ENCODE measurements at places on chromosomes 6 and 20.

DNA sequence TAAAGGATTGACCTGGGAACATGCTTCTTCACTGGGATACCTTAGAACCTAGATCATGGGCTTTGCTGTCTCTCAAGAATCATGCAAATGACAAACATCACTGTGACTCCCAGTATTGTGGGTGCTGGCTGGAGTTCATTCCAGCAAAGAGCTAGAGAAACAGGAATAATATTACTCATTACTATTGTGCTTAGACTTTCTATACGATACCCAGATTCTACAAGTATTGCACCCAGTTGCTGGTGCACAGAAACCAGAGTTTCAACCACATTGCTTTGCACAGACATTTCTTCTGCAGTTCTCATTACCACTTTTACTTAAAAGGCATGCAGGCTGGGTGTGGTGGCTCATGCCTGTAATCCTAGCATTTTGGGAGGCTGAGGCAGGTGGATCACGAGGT lies 220.4 kb upstream of the ZNF217 start:
- no peak for DNase-seq

DNA sequence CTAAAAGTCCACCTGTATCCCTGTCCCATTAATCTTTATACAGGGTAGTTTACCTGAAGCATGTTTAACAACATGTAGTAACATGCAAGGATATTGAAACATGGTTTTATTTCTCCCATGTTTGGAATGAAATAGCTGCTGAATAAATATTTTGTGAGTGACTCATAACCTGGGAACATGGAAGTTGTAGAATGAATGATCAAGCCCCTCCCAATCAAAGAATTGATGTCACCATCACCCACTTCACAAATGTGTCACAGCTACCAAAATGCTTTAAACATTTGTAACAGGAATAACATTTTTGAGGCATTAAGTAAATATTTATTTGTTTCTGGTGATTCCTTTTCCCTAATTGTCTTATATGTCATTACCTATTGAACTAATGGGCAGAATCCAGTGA lies 58.9 kb upstream of the TNFAIP3 start:
- DNase-seq: no peak

DNA sequence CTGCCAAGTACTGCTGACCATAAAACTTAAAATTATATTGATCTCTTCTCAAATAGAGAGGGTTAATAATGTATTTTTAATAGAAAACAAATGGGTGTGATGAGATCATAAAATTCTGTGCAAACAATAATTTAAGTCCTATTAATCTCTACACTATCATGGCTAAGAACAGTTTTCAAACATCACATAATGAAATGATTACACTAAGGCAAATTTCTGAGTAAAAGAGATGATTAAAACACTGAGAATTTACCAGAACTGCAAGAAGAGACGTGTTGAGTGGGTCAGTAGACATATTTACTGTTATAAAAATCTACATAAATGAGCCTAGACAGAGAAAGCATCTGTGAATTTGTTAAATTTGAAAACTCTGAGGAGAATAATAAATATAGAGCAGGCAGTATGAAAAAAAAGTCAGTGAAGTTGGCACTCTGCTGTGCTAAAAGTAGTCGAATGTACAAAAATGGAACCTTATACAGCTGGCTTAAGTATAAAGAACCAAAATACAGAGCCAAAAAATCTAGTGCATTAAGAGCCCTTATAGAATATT lies 302.6 kb upstream of the MANEA start:
- no peak for DNase-seq

- DNase-seq: no peak
These were observed 12.4 kb upstream of the MAS1 start for GRCh38 chr6:159878341-159878740.

DNA sequence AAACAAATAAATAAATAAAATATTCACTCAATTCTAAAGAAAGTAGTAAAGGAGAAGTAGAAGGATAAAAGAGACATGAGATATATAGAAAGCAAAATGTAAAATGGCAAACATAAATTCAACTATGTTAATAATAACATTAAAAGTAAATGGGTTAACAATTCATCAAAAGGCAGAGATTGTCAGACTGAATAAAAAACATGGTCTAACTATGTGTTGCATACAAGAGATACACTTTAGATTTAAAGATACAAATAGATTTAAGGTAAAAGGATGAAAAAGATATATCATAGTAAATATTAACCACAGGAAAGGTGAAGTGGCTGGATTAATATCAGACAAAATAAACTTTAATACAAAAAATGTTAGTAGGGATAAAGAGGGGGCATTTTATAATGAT lies 35.8 kb upstream of the PDE10A start:
- DNase-seq: no peak

GRCh38 chr6:134254118-134254517 lies 63.8 kb downstream of the SGK1 start:
- DNase-seq: no peak

GRCh38 chr6:160692369-160692959 lies 9.6 kb upstream of the PLG start:
- no peak for DNase-seq

- DNase-seq: no peak
These were observed 11.3 kb downstream of the MBOAT1 start for GRCh38 chr6:20200761-20201630.

- no peak for DNase-seq
These were observed 411.8 kb downstream of the SYNE1 start for GRCh38 chr6:152225241-152225934.

GRCh38 chr6:109019911-109020310 lies 74.7 kb downstream of the SESN1 start:
- DNase-seq: no peak

DNA sequence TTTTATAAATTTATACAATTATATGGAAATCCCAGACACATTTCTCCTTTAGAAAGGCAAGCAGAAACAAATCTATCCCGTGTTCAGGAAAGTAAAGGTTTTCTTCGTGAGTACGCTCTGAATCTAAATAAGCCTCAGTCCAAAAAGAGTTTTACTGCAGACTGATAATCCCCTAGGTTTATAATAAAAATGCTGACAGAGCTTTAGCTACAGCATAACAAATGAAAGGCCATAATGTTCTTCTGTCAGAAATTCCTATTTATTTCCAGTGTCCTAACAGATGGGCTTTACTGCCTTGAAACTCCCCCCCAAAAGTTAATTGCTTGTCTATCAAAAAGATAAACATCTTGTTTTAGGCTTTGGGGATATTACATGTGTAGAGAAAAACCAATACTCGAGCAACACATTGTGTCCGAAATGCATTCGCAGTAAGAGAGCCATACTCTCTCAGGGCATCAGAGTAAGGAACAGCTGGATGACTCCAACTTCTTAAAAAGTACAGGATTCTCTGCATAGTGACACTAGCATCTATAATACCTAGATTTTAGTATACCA lies 109.0 kb downstream of the PRKN start:
- no peak for DNase-seq

- no peak for DNase-seq
These were observed 180.6 kb upstream of the TENT5A start for GRCh38 chr6:81933089-81933488.

- no peak for DNase-seq
These were observed 41.2 kb upstream of the MTRF1L start for GRCh38 chr6:153043719-153044118.

DNA sequence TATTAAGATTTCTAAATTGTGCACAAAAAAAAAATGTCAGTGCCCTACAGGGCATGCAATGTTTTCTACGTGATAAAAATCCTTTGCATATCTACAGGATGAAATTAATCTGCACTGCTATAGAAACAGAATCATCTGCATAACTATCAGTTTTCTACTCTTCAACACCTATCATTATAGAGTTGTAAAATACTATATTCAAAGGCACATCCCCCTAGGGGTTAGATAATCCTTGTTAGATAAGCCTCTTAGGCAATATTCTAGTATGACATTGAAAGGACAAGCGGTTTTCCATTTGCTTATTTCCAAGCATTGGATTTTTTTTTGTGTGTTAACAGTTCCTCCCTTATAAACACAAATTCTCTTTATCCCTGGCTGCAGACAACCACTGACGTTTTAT lies 98.7 kb upstream of the LAMA2 start:
- DNase-seq: no peak

DNA sequence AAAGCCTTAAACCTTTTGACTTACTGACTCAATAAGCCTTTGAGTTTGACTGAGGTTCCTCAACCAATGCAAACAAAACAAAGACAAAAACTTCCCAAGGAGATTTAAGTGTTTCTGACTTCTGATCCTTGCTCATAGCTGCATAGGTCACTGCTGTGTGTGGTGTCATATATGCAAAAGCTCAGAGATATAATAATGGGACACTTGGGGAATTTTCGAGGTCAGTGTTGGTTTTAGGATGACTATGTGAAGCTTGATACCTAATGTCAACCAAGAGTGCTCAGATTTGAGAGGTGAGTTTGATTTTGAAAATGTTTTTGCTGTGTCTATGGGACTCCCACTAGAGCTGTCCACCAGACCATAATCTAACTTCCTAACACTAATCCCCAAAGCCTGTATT lies 26.2 kb downstream of the ZKSCAN8 start:
- DNase-seq: no peak

DNA sequence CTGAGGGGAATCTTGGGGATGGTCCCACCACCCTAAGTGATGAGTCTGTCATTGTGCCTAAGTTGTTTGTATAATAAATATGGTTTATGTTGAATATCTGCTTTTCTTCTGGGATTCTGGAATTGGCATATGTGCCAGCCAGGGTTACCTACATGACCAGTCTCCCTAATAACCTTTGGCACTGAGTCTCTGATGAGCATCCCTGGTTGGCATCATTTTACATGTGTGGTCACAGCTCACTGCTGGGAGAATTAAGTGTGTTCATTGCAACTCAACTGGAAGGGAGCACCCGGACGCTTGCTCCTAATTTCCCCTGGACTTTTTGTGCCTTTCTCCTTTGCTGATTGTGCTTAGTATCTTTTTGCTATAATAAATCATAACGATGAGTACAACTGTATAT lies 8.1 kb downstream of the SMAP1 start:
- no peak for DNase-seq

All from suppressor macrophage (primary cell).